ENCODE measurements at places on chromosomes 7 and 10. TPM values are rescaled to one million over a fixed set of nuclear protein-coding genes. Genes with fewer than 3 reads are reported as not detected.

SPAM1 gene
- not detected for total RNA-seq

GRCh38 chr10:114352653-114353298 lies 51.5 kb downstream of the AFAP1L2 start:
- no peak for DNase-seq

DNA sequence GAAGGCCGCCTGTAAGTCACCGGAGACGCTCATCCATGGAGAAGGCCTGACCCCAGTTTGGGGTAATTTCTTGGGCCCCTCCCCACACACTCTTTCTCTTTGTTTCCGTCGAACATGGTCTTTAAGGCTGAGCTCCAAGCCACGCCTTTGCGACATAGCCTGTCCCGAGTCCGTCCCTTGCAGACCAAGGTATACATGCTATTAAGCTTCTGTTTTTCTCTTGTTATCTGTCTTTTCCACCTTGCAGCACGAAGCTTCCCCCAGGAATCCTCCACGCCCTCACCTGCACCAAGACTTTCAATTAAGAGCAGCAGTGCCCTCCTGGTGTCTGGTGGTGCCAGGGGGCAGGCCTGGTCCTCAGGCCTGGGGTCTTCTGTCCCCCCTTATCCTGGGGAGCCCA lies 4.2 kb upstream of the FAM20C start:
- DNase-seq = no peak

GRCh38 chr7:47046949-47047348 lies 535.0 kb downstream of the TNS3 start:
- no peak for DNase-seq

GRCh38 chr7:80770061-80770460 lies 131.6 kb downstream of the CD36 start:
- DNase-seq = no peak

DNA sequence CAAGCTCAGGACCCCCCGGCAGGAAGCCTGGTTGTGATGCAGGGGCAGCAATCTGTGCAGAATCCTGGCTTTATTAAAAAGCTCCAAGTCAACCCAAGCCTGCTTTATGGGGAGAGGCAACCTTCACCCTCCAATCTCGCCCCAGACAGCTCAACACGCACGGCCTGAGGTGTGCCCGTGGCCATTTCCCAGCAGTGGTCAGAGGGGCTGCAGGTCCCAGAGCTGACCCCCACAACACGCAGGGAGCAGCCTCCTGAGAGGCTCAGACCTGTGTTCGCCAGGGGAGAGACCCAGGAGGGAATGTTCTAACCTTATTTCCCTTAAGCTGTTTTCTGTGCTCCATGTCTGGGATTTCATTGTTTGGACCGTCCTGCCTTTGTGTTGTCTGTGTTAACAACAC lies 108.2 kb downstream of the CTBP2 start:
- DNase-seq = no peak

DNA sequence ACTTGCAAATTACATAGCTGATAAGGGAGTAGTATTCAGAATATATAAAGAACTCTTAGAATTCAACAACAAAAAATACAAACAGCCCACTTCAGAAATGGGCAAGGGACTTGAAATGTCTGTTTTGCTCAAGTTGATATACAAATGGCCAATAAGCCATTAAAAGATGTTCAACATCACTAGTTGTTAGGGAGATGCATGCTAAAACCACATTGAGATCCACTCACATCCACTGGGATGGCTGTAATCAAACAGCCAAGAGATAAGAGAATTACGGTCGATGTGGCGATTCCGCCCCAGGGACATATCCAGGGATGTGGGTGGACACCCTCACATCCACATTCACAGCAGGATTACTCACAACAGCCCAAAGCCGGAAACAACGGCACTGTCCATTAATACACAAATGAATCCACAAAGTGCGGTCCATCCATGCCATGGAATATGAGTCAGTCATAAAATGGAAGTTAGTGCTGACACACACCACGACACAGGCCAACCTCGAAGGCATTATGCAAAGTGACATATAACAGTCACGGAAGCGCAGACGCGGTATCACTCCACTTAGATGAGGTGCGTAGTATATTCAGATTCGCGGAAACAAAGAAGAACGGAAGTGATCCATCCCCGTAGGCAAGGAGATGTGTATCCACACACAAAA lies 227.8 kb downstream of the DNAJB6 start:
- DNase-seq = no peak

- no peak for DNase-seq
These were observed 45.2 kb downstream of the TBXAS1 start for GRCh38 chr7:139874302-139874629.

DNA sequence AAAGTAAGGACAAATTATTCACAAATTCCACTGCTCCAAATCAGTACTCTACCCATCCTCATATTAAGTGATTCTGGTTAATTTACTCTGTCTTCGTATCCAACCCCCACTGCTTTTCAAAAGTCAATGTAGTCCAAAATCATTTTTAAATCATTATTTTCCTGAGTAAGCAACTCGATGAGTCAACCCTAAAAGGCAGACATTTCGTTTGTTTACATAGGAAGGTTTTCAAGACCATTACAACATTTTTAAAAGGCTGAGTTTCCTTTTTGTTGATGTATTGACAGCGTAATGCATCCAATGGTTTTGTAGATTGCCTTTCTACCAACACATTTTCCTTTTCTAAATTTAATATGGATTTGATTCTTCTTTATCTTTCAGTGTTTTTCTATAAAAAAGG lies 523.0 kb upstream of the ANKRD30A start:
- no peak for DNase-seq

- DNase-seq = no peak
These were observed 3.3 kb upstream of the OR2F2 start for GRCh38 chr7:143931739-143932138.

DNA sequence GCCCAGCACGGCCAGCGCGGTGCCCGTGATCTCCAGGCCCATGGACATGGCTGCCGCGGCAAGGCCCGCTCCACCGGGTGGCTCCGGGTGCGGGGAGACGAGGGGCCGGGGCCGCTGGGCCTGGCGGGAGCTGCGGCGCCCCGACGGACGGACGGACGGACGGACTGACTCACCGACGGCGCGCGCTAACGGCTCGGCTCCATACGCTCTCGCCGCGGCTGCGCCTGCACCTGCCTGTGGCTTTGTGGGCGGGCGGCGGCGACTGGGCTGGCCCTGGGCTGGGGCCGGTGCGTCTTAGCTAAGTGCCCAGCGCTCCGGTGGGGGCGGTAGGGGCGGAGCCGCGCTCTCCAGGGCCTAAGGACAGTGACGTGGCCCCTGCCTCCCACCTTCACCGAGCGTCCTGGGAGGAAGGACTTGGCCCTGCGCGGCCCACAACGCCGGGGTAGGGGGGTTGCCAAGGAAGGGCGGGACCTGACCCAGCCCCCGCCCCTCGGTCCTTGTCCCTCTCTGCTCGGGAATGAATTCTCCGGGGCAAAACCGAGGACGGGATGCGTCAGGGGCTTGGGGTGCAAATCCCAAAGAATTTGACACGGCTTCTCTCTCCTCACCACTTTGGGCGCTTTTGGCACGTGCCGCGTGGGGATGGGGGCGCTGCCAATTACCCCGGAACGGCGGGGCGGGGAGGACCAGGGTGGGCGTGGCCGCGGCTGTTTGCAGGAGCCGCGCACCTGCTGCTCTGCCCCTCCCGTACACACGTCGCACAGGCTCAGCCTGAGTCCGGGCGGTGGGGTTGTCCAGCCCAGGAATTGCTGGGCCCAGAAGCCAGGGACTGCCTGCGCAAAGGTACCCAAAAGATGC lies at the start of gene CLDN3:
CLDN3 (minus strand) TSS at position 269 of the 858 bp plus-strand sequence; CDS start at position 48, 221 bp downstream.
- DNase-seq = no peak

- DNase-seq = no peak
These were observed 87.4 kb downstream of the BUB3 start for GRCh38 chr10:123241391-123242141.

- no peak for DNase-seq
These were observed 12.6 kb downstream of the MAFK start for GRCh38 chr7:1542841-1543747.

All from adrenal gland (tissue), 19 donors.